ENCODE measurements at places on chromosomes 7 and 10.

GRCh38 chr10:69734797-69735468 is 66.8 kb upstream of the COL13A1 start:
- no peak for DNase-seq

- DNase-seq = no peak
Observed at GRCh38 chr10:133405272-133405671, 11.3 kb downstream of the MTG1 start.

GRCh38 chr7:51059504-51060142 is 257.0 kb downstream of the COBL start:
- DNase-seq = no peak

- no peak for DNase-seq
Observed at GRCh38 chr7:118844748-118845147, 620.2 kb downstream of the ANKRD7 start.

DNA sequence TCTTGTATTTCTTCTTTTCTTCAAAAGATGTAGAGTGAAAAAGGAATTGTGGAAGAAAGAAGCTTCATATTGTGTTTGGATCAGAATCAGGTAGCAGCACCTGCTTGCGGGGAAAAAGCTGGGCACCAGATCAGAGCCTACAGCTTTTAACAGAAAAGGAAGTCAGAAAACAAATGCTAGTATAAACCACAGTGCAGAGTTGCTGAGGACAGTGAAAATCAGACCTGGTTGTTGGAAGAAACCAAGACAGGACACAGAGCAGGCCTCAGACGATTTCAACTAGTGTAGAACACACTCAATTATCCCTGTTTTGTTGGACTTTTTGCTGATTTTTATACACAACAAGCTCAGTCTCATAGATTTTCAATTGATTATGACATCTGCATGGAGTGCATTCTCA is 221.4 kb downstream of the PTN start:
- DNase-seq = no peak

DNA sequence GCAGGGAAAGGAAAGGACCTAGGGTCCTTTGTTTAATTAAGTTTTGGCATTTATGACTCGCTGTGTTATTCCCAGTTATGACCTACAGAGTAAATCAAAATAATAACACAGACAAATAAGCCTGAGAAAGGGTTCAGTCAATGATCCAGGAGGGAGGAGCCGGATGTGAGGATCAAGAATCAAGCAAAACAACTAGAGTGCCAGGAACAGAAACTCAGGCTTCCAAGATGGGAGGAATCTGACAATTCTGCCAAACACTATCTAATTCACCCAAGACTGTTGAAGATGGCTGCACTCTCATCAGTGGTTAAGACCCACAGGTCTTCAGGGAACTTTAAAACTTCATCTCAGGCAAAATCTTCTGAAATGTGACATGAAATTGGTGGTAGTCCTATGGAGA is 50.3 kb upstream of the PIP4K2A start:
- DNase-seq = no peak

- no peak for DNase-seq
Observed at GRCh38 chr10:100909501-100910263, 3.1 kb upstream of the SLF2 start.

DNA sequence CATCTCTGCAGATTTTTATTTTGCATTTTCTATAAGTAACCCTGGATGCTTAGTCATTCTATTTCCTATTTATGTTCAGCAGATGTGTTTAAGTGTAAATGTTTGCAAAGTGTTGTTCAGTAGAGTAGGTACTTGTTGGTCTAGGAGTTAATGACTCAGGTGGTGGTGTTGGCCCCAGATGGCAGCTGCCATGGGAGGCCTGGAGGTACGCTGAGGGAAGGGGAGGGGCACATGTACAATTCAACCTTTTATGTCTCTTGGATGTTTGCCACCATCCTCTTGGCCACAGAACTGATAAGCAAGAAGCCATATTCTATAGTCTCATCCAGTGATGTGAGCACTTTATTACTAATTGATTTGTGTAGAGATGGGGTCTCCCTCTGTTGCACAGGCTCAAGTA is 68.1 kb upstream of the SLC39A12 start:
- DNase-seq = no peak

- no peak for DNase-seq
Observed at GRCh38 chr7:44148166-44148565, 7.0 kb upstream of the MYL7 start.

GRCh38 chr7:46494028-46494427 is 573.0 kb upstream of the IGFBP3 start:
- DNase-seq = no peak

DNA sequence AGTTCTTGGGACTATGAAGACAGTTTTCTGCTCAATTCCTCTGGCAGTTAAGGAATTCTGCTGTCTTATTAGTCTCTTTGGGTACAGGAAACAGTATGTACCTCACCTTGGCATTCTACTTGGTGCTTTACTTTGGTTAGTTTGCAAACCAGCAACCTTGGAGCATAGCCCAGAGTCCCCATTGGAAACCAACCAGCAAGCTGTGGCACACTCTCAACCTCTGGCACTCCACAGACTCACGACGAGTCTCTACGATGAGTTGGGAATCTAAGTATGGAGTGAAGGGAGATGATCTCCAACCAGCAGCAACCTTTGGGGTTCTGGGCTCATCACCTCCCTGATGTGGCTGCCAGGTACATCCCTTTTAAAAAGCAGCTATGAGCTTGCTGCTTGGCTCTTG is 43.8 kb downstream of the TPK1 start:
- no peak for DNase-seq

- DNase-seq = no peak
Observed at GRCh38 chr10:132722394-132723329, 63.3 kb downstream of the NKX6-2 start.

GRCh38 chr7:130371046-130371445 is 9.2 kb upstream of the CPA1 start:
- no peak for DNase-seq

GRCh38 chr7:31059551-31059950 is 7.4 kb downstream of the ADCYAP1R1 start:
- no peak for DNase-seq

DNA sequence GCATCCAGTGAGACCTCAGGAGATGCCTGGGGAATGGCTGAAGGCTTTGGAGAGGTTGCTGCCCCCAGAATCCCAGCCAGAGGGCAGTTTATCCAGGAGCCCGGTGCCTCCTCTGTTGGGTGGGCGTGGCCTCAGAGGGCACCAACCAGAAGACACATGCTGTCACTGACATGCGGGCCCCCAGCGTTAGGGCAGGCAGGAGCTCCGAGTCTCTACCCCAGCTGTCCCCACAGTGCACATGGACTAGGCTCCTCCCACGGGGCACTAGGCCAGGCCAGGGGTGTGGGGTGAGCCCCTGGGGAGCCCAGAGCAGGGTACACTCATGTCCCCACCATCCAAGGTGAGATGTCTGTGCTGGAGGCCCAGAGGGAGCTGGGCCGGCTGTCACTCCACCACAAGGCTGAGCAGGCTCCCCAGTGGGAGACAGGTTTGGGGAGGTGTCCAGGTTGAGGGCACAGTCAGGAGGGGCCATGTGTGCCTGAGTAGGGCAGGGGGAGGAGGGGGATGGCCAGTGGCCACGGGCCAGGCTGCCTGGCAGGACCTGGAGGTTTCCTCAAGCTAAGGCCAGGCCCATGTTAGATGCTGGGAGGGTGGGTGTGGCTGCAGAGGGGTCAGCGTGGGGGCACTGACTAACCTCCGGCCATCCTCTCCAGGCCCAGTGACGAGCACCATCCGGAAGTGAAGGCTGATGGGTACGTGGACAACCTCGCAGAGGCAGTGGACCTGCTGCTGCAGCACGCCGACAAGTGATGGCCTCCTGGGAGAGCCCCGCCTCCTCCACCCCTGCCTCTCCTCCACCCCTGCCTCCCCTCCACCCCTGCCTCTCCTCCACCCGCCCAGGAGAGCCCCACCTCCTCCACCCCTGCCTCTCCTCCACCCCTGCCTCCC is 131.3 kb downstream of the FAM53B start:
- no peak for DNase-seq

DNA sequence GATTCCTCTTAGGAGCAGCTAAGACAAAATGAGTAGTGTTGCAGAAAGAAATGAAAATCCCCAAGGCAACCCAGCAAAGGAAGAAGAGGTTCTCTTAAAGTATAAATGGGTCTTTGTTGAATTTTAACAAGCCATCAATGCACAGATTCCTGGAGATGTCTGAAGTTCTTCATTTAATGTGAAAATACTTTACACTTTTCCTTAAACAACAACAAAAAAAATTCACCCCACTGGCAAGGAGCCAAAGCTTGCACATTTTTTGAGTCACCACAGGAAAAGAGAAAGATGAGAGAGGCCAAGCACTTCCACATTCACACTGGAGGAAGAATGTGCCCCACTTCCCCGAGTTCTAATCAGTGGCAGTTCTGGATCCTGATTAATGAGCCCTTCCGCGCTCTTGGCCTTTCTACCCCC is 286.4 kb upstream of the MEOX2 start:
- no peak for DNase-seq

DNA sequence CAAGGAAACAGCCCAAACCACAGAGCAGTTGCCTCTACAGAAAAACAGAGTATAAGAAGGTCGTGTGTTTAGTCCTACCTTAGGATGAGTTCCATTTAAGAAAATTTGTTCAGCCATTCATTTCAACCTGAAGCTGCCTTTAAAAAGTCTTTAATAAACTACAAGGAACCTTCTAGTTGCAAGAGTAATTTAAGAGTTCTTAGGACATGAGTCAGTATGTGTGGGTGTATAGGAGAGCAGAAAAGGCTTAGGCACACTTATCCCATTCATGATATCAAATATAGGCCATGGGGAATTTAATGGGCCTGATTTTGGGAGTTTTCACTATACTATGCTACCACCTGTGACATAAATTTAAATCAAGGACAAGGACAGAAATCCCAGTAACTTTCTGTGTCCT is 496.8 kb downstream of the TFEC start:
- no peak for DNase-seq

DNA sequence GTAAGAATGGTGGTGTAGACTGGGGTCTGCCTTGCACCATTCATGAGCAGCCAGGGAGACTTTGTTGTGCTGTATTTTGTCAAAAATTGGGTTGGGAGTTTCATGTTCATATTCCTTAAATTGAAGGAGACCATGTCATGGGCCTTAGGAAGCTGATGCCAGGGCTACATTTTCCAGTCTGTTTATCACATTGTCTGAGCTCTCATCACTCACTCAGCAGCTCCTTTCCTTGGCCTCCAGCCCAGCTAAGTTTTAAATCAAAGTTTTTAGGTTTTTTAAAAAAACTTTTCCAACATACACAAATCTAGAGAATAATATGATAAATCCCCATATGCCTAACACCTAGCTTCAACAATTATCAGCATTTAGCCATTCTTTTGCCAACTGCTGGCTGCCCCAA is 12.6 kb upstream of the FAM13C start:
- no peak for DNase-seq

GRCh38 chr10:74079936-74080590 is 70.6 kb downstream of the AP3M1 start:
- no peak for DNase-seq

DNA sequence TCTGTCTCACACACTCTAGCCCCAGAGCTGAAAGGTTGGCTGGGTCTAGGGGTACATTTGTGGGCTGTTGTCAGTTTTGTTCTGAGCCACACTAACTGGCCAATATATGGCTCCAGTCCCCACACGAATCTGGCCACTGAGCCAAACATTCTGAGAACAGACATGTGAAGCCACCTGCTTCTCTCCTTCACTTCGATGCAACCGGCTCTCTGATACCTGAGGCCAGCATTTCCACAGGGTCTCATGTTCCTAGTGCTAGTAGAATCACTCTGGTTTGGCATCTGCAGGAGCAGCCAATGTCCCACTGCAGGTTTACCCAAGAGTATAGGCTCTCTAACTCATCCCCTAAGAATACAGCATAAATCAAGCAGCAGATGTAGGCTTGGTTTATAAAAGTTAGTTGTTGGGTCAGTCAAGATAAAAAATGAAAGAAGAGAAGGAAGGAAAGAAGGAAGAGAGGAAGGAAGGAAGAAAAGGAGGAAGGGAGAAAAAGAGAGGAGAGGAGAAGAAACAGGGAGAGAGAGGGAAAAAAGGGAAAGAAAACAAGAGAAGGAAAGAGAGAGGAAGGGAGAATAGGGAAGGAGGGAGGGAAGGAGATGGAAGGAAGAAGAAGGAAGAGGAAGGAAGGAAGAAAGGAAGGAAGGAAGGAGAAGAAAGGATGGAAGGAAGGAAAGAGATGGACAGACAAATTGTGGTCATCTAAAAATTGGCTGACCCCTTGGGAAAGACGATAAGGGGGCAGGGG is 75.1 kb downstream of the STRA8 start:
- no peak for DNase-seq

- DNase-seq = no peak
Observed at GRCh38 chr7:84277628-84278224, 83.1 kb upstream of the SEMA3A start.

- DNase-seq = no peak
Observed at GRCh38 chr10:11871466-11871865, 48.3 kb downstream of the PROSER2 start.

DNA sequence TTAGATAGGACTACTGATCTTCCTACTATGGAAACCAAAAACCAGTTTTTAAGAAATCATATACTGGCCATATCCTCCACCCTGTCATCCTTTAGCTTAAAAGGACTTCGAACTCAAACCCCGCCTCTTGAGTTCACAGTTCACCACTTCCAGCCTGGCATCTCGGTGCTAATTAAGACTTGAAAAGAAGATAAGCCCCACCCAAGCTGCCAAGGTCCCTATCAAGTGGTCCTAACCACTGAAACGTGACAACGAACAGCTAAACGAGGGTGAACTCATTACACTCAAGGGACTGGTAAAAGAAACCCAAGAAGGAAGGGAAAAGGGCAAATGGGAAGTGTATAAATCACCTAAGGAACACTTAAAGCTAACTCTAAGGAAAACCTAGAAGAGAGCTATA is 16.1 kb downstream of the COL17A1 start:
- no peak for DNase-seq

DNA sequence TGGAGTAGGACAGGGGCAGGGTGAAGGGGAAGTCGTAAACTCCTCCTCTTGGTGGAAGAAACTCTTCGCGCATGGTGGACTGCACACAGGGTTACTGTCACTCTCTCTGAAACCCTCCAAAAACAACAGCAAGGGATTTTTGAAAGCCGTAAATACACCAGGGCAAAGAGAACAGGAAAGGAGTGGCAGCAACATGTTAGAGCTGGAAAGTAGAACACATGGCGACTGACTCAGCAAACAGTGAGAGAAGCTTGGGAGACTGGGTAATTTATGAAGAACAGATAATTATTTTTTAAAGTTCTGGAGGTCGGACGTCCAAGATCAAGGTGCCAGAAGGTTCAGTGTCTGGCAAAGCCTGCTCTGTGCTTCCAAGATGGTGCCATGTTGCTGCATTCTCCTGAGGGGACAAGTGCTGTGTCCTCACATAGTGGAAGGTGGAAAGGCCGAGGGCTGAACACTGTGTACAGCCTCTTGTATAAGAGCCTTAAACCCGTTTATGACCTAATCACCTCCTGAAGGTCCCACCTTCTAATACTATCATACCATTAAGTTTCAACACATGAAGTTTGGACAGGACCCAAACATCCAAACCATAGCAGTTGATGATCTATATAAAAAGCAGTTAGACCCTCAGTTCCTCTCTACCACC is 22.5 kb upstream of the C10orf53 start:
- no peak for DNase-seq

DNA sequence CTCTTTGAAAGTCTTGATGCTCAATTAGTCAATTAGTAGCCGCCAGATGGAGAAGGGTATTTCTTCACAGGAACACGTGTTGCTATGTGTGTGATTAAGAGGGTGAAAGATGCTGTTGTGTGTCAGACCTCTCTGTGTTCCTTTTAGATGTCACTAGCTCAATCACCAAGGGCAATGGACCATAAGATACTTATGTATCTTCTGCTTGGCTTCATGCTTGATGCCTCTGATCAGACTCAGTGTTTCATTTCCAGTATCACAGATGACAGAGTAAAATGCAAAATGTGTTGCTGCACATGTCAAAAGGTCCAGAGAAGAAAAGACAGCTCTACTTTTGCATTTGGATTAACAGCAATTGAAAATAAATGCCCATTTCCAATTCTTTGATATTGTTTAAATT is 865.9 kb downstream of the CNTNAP2 start:
- DNase-seq = no peak
